Activated naive CD8-positive, alpha-beta T cell treated with anti-CD3 and anti-CD28 coated beads, Interleukin-2, amount 50 U/mL, for 24 hours (primary cell): ENCODE measurements at places on chromosomes 7 and 10.

- no peaks in the 10 kb centered on the region for H3K27me3 ChIP-seq
- H3K36me3 ChIP-seq = no peaks in the 10 kb centered on the region
- H3K4me1 ChIP-seq = peaks cover 28% of the 10 kb centered on the region
- H3K27ac ChIP-seq = peak overlapping the region; percentile 55
These were observed 39.1 kb upstream of the RAB18 start for GRCh38 chr10:27464993-27465392.

DNA sequence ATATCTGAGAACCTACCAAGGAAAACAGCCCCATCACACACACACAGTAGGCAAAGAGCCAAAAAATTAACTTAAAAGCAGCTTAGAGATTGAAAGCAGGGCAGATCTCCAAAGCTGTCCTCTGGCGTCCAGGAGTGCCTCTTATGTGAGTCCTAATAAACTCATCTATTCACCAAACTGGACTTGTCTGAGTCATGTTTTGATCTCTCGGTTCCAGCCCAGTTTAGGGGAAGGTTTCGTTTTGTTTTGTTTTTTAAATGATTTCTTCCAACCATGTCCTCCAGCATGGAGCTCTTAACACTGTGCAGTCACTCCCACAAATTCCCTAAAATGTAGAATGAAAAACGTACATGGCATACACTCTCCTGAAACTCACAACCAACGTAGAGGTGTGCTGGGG lies 6.7 kb upstream of the PRSS37 start:
- no peak overlapping the region for H3K27ac ChIP-seq
- H3K4me1 ChIP-seq = no peaks in the 10 kb centered on the region
- H3K4me3 ChIP-seq = no peak overlapping the region
- no peaks in the 10 kb centered on the region for H3K27me3 ChIP-seq

DNA sequence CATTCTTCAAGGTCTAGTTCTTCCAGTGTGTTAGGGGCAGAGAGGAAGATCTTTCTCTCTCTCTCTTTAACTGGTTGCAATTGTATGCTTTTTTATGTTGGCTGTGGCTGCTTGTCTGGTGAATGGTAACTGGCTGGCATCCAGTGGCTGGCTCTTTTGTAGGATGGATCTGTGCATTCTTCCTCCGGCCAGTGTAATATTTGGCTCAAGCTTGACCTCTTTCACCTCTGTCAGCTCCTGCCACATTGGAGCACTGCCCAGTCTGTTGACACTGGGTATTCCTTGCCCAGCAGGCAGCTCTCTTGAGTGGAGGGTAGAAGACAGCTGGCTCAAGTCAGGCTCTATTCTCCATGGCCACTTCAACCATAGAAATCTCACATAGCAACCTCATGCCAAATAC lies 528.3 kb downstream of the PHTF2 start:
- no peaks in the 10 kb centered on the region for H3K27me3 ChIP-seq
- no peak overlapping the region for H3K27ac ChIP-seq
- DNase-seq = no peak
- no peak overlapping the region for H3K4me3 ChIP-seq
- no peaks in the 10 kb centered on the region for H3K4me1 ChIP-seq

GRCh38 chr10:35638101-35638500 lies 4.0 kb downstream of the FZD8 start:
- no peaks in the 10 kb centered on the region for H3K36me3 ChIP-seq
- H3K27ac ChIP-seq = no peak overlapping the region
- peaks cover 19% of the 10 kb centered on the region for H3K4me1 ChIP-seq
- H3K4me3 ChIP-seq = no peak overlapping the region

- no peaks in the 10 kb centered on the region for H3K36me3 ChIP-seq
- H3K27ac ChIP-seq = no peak overlapping the region
- H3K27me3 ChIP-seq = no peaks in the 10 kb centered on the region
These were observed 25.4 kb downstream of the TBATA start for GRCh38 chr10:70759781-70760180.

GRCh38 chr10:124296121-124296812 lies 122.5 kb downstream of the OAT start:
- DNase-seq = no peak
- H3K27me3 ChIP-seq = peaks cover 2% of the 10 kb centered on the region
- H3K4me1 ChIP-seq = peaks cover 1% of the 10 kb centered on the region
- H3K4me3 ChIP-seq = no peak overlapping the region
